ENCODE measurements at places on chromosomes 7 and 10.
A peak's percentile ranks its signal among the peaks of the same experiment; 100 is the strongest.

- DNase-seq = no peak
Measured at GRCh38 chr10:119700321-119700954, 25.4 kb upstream of the INPP5F start.

GRCh38 chr7:138122162-138122561 lies 45.9 kb downstream of the AKR1D1 start:
- DNase-seq = no peak

GRCh38 chr7:139681812-139682135 lies 96.0 kb downstream of the HIPK2 start:
- DNase-seq = no peak

DNA sequence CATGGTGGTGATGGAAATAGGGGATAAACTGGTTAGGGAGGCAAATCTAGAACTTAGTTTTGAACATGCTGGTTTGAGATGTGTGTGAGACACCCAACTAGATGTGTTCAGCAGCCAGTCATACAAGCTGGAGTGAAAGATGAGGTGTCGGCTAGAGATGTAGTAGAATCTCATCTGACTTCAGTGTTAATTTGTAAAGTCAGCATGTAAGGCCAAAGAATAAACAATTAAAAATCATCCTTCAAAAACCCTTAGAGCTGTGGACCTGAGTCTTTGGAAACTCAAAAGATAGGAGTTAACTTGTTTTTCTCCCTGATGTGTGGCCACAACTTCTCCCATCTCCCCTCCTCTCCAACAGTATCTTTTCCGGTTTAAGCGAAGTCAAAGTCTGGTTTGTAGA lies 22.8 kb upstream of the AGK start:
- no peak for DNase-seq

DNA sequence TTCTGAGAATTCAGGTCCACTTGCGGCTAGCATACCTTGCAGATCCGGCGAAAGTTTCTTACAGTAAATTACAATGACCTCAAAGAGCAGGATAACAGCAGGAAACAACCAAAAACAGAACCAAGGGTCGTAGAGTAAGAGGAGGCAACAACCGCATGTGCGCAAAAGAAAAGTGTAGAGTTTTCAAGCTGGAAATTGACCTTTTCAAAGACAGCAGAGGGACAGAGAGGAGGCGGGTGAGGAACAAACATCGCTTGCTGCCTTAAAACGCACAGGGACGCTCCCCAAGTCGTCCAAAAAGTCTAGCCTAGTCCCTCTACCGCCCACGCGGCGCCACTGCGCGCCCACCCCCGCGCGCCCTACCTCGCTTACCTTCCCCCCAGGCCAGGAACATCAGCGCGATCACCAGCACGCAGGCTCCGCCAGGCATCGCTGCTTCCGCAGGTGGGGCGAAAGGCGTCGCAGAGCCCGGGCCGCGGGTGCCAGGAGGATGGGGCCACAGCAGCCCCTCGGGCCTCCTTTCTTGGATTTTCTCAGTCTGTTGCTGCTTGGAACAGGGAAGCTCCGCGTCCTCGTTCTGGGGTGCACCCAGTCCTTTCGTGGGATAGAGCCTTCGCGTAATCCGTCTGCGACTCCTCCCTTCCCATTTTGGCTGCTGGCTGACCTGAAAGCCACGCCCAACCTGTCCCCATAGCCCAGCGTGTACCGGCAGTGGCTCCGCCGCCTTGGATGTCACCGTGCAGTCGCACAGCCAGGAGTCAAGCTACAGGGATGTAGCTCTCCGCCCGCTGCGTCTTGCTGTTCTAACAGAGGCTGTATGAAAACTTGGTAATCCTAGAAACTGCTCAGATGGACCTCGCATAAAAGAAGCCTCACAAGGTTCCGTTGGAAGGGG lies at the start of gene VWDE:
VWDE (minus strand) TSS at position 579 of the 895 bp plus-strand sequence; CDS start at position 430, 149 bp downstream.
- peak; percentile 17 for DNase-seq

GRCh38 chr7:54813398-54813797 lies 54.4 kb upstream of the SEC61G start:
- no peak for DNase-seq

- no peak for DNase-seq
Measured at GRCh38 chr10:108902619-108903285, 1020.6 kb downstream of the XPNPEP1 start.

DNA sequence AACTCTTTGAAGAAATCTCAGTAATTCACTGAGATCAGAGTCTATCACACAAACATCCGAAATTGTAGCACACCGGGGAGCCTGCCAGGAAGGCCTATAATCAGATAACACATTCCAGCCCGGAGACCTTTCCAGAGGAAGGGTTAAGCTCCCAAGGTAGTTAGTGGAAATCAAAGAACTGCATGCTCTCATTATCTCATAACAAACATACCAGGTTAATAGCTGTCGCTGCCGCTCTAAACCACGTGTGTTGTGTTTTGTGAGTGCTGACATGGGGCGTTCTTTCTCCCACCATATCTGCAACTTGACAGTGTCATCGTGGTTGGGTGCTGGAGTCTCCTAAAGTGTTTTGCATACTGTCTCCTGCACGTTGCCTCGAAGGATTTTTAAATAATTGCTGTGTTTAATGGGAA lies 120.7 kb upstream of the CARD11 start:
- DNase-seq = no peak
